WTC11 (cell line): ENCODE measurements at places on chromosomes 1 and 21. TPM values are rescaled to one million over a fixed set of nuclear protein-coding genes. Genes with fewer than 3 reads are reported as not detected.

The SYCP1 gene
- 0.34 TPM in 1 of 3 replicates, not detected in the others for total RNA-seq

The LCE2A gene
- total RNA-seq = not detected in 3 replicates

The OR2T33 gene
- not detected in 3 replicates for total RNA-seq

The LRRC39 gene
- total RNA-seq = 0.25 to 0.46 TPM (median 0.27 TPM) in 3 replicates

DNA sequence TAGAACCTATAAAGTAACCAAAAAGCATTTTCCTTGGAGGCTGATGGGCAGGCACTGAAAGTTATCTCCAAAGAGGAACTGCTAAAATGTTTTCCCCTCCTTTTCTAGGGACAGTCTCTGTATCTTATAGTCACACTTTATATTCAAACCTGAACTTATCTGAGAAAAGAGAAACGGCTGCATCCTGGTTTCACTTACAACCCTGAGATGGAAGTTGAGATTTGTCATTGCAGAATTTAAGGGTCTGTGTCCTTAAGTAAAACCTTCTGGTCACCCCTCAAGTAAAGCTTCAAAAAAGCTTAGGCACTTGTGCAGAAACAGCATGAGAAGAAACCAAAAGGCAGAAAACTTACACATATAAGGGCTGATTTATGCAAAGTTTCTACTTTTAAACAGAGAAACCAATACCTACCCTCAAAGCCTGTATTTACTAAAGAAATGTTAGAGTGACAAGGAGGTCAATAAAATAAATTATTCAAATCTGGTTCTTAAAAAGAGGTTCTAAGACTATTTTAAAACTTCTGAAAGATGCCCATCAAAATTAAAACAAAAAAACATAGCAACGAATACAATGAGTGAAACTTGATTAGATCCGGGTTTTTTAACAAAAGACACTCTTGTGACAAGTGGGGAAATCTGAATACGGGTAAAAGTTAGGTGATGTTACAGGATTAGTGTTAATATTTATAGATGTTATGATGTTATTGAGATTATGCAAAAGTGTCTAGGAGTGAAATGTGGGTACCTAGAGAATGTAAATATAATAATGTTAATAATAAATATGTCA is 9.9 kb downstream of the CD58 start:
- DNase-seq = no peak

GRCh38 chr1:248098529-248098928 is 3.5 kb downstream of the OR2L13 start:
- no peak for DNase-seq

DNA sequence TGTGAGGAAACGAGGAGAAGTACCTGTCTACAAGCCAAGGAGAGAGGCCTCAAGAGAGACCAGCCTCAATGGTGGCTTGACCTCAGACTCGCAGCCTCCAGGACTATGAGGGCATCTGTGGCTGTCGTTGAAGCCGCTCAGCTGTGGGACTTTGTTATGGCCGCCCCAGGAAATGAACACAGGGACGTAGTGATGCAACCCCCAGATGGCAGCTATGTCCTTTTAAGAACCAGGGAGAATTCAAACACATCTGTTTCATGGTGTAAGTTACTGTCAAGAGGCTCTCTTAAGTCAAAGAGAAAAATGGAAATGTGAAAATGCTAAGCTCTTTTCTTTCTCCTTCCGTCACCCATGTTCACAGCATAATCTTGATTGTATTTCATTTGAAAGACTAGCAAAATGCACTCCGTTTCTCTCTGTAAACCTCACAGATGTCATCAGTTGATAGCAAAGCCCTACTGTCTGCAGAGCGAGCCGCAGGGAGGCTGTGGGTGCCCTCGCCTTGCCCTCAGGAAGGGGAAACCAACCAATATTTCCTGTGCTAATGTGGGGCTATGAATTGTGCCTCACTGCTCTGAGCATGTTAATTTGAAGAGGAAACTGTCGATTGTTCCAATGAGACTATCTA is 21.3 kb downstream of the UBASH3A start:
- DNase-seq = no peak

DNA sequence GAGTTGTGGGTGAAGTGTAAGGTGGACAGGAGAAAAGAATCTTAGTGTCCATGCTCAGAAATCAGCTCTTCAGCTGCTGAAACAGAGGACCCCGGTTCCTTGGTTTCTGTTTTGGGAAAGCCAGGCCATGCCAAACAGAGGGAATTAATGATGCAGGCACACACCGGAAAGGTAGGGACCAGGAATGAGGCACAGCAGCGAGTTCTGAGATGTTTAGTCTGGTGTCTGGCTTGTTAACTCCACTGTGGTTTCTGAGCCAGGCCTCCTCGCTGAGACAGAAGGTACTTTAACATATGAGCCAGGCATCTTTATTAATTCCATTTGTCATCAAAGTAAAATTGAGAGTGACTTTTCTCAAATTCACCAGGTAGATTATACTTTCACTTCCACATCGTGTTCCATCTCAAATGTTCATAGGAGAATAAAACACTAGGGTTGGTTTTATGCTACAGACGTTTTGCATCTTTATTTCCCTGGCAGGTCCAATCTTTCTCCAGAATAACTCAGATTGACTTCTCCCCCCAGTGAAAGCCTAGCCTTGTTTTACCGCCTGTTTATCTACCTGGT is 23.5 kb downstream of the LRRC8D start:
- DNase-seq = no peak

- DNase-seq = no peak
These were observed 424.5 kb downstream of the NEGR1 start for GRCh38 chr1:71857862-71858261.

GRCh38 chr1:206947255-206947654 is 989 bp upstream of the PIGR start:
- no peak for DNase-seq

GRCh38 chr1:61334718-61335589 is 252.6 kb downstream of the NFIA start:
- no peak for DNase-seq

GRCh38 chr21:16211339-16212303 is 481.8 kb downstream of the USP25 start:
- no peak for DNase-seq

GRCh38 chr1:214791961-214792360 is 189.0 kb downstream of the CENPF start:
- DNase-seq = no peak

DNA sequence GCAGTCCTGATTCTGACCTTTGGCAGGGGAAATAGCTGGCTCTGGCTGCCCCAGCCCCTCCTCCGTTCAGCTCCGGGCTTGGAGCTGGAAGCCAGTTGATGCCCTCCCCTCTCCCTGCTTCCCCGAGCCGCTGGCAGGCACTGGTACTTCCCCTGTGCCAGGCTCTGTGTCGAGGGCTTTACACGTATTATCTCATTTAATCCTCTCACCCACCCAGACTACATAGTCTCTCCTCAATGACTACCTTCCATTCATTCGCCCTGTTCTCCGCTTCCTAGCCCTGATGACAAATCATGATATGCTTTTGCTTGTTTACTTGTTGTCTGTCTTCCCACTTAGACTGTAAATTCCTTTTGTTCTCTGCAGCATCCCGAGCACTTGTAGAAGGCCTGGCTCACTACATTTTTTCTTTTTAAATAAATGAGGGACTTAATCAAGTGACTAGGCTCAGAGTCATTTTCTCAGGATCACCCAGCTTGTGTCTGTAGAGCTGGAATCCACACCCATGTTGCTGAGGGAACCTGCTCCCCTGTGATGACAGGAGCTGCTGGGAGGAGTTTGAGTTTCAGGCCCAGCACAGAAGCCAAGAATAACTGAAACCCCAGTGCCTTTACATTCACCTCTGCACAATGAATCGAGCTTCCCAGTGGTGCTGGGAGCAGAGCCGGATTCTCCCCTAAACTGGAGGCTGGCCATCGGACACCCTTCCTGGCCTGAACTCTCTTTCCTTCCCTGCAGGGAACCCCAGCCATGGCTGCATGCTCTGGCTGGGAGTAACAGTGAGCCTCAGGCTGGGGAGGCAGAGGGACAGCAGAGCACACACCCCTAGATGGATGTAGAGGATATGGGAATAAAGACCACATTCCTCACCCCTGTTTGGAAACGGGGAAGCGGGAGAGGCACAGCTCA is 58.3 kb downstream of the UBIAD1 start:
- no peak for DNase-seq

DNA sequence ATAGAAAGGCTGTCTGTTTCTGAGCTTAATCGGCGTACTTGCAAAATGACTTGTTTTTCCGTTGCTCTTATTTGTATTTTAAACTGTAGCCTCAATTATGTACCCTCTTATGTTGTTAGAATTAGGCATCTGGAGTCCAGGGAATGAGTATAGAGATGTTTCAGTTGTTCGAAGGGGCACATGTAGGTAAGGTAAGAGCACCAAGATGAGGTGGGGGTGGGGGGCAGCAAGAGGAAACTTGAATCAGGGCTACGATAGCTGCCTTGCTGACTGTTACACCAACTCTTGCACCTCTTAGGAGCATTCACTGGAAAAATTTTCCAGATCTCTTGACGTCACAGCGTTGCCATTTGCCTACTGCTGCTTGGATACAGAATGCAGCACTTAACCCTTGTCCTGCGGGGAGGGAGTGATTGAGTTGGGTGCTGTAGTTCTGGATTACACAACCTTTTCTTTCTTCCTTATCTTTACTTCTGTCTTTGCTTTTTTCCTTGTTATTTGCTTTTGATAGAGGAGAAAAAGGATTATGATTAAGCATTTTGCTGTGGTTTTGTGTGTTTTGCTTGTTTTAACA is 3.2 kb downstream of the ATP1B1 start:
- DNase-seq = no peak
